COR-L47 (cell line): ENCODE measurements at places on chromosomes 13 and 19.

DNA sequence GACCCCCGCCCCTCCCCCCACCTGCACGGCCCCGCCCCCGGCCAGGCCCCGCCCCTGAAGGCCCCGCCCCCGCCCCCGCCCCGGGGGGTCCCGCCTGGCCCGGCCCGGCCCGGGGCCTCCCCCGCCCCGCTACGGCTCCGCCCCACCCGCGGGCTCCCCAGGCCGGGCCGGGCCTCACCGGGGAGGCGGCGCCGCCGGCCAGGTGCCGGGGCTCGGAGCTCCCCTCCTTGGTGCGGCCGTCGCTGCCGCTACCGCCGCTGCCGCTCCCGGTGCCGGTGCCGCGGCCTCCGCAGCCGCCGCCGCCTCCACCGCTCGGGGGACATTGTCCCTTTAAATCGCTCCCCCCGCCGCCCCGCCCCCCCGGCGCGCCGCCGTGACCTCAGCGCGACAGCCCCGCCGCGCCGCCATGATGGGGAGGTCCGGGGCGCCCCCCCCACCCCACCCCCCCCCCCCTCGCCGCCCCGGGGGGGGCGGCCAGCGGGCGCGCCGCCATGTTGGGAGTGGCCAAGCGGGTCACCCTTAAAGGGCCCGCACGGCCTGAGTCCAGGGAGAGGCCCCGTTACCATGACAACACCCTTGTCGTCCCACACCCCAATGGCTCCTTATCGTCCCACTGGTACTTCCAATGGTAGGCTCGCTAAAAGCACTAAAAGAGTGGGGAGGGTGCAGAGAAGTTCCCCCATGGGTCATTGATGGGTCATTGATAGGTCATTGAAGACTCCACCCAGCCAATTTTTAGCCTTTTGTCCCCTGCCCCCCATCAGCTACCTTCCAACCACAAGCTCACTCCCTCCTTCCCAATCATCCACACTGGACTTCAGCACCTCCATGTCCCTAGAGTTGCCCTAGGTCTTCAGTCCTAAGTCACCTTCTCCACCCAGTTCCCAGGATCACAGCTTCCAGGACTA lies at the start of gene WIZ:
TSS of gene WIZ (minus strand) at position 337 of the 908 bp plus-strand sequence. CDS start 1,649 bp downstream, outside the sequence.
- peak; percentile 44 for DNase-seq

GRCh38 chr19:40576151-40576584 lies 505 bp upstream of the SHKBP1 start:
- no peak for DNase-seq

DNA sequence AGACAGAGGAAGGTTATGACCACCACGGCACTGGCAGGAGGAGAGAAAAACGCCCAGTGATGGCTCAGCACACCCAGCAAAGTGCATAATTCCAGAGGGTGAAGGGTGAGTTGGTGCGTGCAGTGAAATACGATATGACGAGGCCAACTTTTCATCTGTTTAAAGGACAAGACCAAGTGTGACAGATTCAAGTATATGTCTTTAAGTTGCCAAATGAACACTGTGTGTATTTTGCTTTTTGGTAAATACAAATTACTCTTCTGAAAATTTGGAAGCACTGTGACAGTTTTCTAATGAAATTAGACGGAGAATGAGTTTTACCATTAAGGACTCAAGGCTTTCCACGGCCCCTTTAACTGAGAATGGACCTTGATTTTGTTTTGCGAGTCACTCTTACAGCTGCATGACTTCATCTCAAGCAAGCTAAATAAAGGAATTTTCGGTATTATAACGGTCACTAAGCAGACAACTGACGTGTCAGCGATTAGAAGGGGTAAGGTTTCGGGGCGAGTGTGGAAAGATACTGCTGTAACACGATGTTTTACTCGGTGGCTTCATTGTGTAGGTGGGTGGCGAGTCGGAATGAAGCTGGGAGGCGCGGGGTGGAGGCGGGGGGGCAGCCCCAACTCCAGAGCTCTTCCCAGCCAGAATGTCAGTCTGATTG lies 22.8 kb downstream of the COL4A2 start:
- no peak for DNase-seq

DNA sequence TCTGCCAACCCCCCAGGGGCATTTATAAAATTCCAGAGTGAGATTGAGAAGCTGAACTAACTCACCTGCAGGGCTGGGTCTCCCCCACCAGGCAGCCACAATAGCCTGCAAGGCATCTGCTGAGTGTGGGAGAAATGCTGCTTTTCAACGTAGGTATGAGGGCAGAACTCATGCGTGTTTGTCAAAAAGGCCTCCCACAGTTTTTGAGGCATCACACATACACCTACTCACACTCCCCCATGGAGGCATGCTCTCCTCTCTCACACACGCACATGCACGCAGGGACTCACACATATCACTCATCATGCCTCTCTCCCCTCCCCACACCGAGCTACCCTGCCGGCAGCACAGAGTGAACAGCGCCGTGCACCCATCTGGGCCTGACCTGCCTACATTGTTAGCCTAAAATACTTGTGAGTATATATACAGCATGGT lies 390.5 kb downstream of the FGF9 start:
- peak; percentile 77 for DNase-seq

DNA sequence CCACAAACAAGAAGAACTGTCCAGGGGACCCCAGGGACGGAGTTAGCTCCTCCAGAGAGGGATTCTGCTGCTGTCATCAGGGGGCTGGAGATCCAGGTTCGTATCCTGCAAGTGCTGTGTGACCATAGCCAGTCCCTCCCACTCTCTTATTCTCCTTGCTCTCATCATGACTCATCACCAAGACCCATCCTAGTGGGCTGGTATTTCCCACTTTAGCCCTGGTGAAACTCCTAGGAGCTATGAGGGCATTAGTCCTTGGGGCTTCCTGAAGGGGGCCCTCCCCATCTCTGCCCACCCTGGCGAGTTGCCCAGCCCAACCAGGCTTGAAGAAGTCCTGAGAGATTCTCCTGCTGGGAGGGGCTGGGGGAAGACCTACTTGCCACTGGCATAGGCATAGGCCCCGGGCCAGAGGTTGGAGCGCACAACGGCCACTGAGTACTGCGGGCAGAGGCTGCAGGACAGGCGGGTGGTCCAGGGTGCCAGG lies 7.5 kb upstream of the DMWD start:
- DNase-seq, result no peak

DNA sequence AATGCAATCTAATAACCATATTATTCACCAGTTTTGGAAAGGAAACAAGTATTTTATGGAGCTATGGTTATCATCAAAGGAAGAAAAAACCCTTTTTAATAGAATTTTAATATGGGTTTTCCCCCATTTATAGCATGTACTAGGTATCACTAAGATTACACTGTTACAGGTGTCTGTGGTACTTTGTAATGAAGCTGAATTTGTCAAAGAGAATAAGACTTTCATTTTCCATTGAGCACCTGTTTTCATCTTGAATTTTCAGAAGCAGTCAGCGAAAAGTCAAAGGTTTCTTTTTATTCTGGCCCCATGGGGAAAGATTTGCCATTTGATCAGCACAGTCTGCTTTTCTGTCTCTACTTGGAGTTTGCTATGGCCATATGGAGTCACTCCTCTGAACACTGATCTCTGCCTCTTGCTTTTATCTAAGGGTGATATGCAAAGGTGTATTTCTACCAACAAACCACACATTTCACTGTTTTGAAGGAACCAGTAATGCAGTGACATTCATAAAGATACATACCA lies 590.0 kb downstream of the DCT start:
- no peak for DNase-seq

DNA sequence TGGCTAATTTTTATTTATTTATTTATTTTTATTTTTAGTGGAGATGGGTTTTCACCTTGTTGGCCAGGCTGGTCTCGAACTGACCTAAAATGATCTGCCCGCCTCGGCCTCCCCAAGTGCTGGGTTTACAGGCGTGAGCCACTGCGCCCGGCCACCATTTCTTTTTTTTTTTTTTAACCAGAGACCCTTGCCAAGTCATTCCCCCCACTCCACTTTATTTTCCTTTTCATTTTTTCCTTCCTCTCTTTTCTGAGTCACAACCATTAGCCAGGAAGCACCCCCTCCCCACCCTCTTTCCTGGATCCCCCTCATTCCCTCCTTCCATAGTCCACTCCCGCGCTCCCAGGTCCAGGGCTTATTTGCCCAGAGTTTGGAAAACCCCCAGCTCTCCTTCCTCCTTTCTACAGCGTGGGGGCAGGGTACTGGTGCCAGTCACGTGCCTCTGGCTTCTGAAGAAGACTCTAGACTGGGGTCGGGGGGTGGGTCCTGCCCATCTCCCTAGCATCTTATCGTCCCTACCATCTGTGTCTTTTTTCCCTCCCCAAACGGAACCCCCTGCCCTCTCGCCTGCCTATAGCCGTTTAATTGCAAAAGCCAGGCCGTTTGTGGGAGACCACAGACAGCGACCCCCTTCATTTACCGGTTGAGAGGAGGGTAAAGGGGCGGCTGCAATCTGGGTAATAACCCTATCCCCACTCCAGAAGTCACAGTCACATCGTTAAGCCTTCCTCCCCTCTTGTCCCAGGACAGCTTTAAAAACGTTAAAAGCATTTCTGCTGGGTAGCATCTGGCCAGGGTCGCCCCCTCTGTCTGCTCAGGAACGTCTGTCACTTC lies 1.1 kb upstream of the CALR start:
- DNase-seq, result peak; percentile 24

DNA sequence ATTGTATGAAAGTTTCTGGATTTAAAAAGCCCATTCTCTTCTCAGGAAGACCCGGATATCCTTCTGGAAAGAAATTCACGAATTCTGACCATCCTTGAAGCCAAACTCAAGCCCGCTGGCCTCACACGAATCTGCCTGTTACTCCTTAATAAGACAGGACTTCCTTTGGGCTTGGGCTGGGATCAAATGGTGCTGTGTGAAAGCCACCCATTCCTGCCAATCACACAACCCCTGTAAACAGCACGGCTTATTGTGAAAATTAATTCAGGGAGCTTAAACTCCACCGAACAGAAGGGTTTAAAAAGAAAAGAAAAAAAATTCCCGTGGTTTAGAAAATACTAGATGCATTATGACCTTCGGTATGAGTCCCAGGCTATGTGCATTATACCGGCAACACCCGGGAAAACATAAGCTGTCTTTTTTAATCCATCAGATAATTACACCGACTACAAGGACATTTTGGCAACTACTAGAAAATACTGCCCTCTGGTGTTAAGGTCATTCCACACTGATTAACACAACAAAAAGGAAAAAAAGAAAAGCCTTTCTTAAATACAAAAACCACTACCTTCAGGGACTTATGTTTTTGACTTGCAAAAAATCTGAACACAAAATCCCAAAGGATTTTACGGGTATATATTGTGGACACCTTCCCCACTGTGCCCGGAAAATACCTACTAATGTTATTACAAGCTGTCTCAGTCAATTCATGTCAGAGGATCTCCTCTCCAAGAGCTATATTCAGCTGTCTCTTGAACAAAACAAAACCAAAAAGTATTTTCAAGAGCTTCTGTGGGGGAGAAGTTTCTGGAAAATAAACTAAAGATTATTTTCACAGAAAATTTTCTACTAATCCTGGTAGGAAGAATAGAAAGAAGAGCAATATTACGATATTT lies 76.0 kb upstream of the LSM14A start:
- peak; percentile 44 for DNase-seq

DNA sequence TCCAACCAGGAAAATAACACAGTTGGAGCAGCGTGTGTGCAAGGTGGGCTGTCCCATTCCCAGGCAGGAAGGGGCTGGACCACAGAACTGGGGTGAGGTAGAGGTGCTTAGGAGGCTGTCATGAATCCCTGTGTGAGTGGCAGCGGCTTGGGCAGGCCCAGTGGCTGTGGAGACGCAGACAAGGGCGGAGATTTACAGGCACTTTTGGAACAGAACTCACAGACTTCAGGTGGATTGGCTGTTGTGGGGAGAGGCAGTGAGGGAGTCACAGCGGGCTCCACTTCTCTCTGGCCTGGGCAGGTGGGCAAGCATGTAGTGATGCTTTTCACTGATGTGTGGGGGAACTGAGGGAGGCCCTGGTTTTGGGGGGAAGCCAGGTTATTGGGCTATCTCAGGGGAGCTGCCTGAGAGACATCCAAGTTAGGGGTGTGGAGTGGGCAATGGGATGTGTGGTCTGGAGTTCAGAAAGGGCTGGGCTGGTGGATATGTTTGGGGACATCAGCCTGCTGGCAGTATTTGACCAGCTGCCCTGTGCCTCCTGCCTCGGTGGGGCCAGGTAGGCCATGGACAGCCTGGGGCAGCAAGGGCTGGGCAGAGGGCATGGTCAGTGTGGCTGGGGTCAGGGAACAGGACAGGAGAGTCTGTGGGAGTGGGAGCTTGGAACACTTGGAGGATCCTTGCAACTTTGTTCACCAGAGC lies 27.0 kb upstream of the ZNF492 start:
- no peak for DNase-seq

DNA sequence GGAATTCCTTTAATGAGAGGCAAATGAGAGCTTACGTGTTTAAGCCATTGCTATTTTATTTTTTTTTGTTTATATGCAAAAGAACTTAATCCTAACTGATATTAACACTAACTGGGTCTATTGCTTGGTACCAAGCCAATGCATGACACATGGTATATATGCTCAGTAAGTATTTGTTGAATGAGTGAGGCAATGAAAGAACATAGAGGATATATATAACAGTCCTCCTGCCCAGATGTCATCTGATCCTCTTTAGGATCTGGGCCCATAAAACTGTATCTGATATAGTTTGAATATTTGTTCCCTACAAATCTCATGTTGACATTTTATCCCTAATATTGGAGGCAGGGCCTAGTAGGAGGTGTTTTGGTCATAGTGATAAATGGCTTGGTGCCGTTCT lies 13.0 kb upstream of the ALOX5AP start:
- DNase-seq, result no peak

- DNase-seq, result no peak
Measured at GRCh38 chr19:55519451-55520311, 17.3 kb downstream of the SBK2 start.

- no peak for DNase-seq
Measured at GRCh38 chr19:54009440-54009839, 18.0 kb downstream of the CACNG6 start.

DNA sequence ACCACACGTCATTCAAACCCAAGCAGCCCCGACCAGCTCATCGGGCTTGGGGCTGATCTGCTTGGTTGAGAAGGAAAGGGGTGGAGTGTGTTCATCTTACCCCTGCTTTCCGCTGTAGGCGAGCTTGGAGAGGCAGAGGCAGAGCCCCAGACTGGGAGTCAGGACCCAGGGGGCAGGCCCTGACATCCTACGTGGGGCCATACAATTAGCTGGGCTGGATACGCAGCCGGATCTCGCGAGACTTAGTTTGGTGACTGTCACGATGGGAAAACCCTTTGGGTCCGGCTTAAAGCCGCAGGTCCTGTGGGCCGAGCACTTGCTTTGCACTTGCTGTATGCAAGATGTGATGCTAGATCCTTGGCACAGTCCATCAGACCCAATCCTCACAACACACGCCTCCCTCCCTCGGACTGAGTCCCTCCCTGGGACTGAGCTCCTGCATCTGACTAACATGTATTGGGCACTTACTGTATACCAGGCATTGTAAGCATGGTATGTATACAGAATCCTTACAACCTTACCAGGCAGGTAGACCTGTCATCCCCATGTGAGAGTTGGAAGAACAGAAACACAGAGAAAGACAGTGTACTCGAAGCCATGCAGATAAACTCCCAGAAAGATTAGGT lies 3.7 kb downstream of the CEACAM16 start:
- DNase-seq, result no peak

GRCh38 chr19:35797663-35798062 lies 15.0 kb downstream of the PRODH2 start:
- no peak for DNase-seq
